ENCODE measurements at places on chromosomes 13 and 19. TPM values are rescaled to one million over a fixed set of nuclear protein-coding genes. Genes with fewer than 3 reads are reported as not detected.

- no peaks in the 10 kb centered on the region for H3K27me3 ChIP-seq
- H3K4me3 ChIP-seq = no peak overlapping the region
- H3K4me1 ChIP-seq = peaks cover 22% of the 10 kb centered on the region
Observed at GRCh38 chr13:28333204-28333881, 161.6 kb downstream of the FLT1 start.

Gene EIF3K
- total RNA-seq = 437 TPM

DNA sequence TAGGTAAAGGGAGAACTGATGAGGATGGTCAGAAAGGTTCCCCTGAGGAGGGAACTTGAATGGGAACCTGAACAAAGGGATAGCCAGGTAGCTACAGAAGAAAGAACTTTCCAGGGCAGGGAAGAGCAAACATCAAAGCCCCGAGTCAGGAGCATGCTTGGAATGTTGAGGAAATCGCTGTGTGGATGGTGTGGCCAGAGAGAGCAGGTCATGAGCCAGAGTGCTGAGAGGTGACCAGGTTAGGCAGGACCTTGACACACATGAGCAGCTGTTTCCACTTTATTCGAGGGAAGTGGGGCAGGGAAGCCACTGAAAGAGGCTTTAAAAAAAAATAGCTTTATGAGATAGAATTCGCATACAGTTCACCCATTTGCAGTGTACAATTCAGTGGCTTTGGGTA is 4.4 kb downstream of the RAB8A start:
- H3K4me3 ChIP-seq = no peak overlapping the region
- peaks cover 60% of the 10 kb centered on the region for H3K4me1 ChIP-seq
- no peak overlapping the region for H3K27ac ChIP-seq
- H3K36me3 ChIP-seq = peaks cover 24% of the 10 kb centered on the region
- no peaks in the 10 kb centered on the region for H3K27me3 ChIP-seq

DNA sequence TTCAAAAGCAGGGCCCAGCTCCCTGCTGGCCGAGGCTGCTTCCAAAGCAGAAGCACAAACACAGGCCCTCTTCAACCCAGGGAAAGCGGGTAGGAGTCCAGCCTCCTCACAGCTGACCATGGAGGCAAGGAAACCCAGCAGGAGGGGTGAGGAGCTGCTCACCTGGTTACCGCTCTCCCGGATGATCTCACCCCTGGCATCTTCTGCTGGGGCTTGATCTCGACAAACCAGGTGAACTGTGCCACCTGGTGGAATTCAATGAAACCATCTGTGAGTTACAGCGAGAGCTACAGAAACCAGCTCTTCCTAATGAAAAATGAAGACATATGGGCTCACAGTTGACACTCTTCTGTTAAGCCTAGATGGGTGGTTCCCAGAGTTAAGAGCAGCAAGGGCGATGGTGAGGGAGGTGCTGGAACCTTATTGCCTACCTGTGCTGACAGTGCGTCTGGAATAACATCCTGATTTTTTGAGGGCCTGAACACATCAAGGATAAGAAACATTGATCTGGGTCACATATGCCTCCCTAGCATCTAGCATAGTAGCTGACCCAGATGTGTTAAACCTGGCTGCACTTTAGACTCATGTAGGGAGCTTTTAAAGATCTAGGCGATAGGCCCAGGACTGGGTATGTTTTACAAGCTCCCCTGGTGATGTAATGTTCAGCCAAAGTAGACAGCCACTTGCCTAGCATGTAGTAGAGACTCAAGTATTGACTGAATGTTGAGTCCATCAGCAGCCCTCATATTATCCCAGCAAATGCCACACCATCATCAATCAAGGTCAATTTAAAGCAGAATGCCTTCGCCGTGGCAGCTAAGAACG is 6.1 kb downstream of the DHRS12 start:
- no peak overlapping the region for H3K27ac ChIP-seq
- no peaks in the 10 kb centered on the region for H3K27me3 ChIP-seq
- H3K36me3 ChIP-seq = peaks cover 22% of the 10 kb centered on the region
- DNase-seq = no peak

DNA sequence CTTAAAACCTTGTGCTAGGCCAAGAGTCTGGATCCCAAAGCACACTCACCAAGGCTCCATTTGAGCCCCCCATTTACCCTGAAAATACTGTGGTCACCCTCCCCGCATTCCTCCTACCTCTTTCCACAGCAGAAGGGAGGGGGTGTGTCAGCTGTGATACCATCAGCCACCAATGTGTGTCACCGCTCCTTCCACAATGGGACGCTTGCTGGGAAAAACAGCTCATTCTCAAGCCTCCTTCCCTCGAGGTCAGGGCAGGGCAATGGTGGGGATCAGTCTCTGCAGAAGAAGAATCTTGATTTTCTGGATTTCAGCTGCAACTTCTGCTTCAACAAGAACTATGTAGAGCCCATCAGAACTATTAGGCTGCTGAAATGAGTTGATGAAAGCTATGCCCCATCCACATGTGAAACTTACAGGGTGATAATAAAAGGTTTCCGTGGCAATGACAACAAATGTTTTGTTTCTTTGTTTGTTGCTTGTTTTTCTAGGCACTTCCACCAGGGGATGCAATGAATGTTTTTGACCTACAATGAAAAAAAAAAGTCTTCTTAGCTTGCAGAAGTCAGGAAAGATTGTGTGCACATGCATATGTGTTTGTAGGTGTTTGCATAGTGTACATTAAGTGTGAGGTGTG is 26.4 kb upstream of the ZNF507 start:
- no peaks in the 10 kb centered on the region for H3K27me3 ChIP-seq
- no peaks in the 10 kb centered on the region for H3K36me3 ChIP-seq
- H3K27ac ChIP-seq = no peak overlapping the region
- peaks cover 19% of the 10 kb centered on the region for H3K4me1 ChIP-seq
- H3K4me3 ChIP-seq = no peak overlapping the region

- no peak overlapping the region for H3K4me3 ChIP-seq
- no peak for DNase-seq
- H3K27me3 ChIP-seq = no peaks in the 10 kb centered on the region
- H3K27ac ChIP-seq = no peak overlapping the region
Observed at GRCh38 chr13:31962731-31963370, 68.7 kb upstream of the FRY start.
